NCI-H1436 treated with DMSO at 0.1 percent for 48 hours (cell line): ENCODE measurements at places on chromosomes 5 and 9.

- DNase-seq = no peak
These were observed 76.2 kb downstream of the ARHGAP26 start for GRCh38 chr5:142846406-142846805.

- no peak for DNase-seq
These were observed 248.0 kb downstream of the NSG2 start for GRCh38 chr5:174293481-174293880.

DNA sequence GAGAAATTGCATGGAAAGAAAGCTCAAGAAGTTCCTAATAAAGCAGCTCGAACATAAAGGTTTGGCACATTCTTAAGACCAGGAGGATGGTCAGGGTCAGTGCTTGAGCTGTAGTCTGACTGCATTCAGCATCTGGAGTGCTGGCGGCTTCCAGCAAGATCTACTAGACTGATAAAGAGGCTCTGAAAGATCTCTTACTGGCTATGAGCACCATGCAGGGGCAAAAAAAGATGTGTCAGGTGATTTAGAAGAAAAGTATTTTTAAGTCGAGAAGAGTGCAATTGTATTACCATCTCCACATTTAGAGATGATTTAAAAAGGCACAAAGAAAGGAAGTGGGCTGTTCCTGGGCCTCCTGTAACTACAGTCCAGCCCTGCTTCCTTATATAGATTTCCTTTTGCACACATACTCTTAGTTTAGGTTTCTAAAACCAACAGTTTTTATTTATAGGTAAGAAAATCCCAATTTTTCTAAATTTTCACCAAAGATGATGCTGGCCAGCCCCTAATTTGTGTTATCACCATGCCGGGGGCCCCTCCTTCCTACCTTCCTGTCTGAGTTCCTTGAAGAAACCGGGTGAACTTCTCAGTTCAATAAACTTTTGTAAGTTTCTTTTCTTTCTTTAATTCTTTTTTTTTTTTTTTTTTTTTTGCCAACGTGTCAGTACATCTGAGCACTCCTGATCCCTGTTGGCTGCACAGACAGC lies 65.9 kb upstream of the PLPP1 start:
- DNase-seq = no peak

- no peak for DNase-seq
These were observed 59.0 kb upstream of the KLF4 start for GRCh38 chr9:107548298-107549142.

DNA sequence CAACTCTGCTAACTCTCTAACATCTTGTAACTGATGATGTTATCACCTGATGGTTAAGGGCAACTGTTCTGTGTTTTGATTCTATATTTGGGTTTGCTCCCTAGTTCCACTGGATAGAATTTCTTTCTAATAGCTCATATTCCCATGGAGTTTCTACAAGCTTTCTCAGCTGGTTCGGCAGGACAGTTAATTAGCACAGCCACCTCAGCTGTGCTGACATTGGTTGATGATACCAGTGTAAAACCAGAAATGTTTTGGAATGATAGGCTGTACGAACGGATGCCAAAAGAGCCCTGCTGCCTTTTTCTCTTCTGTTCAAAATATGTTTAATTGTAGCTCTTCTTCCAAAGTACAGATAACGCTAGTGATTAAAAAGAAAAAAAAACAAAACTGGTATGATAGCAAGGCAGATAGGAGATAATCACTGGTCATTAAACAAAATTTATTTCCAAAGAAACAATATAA lies 440.5 kb upstream of the ZNF608 start:
- no peak for DNase-seq
